ENCODE measurements at places on chromosomes 1 and 21.

DNA sequence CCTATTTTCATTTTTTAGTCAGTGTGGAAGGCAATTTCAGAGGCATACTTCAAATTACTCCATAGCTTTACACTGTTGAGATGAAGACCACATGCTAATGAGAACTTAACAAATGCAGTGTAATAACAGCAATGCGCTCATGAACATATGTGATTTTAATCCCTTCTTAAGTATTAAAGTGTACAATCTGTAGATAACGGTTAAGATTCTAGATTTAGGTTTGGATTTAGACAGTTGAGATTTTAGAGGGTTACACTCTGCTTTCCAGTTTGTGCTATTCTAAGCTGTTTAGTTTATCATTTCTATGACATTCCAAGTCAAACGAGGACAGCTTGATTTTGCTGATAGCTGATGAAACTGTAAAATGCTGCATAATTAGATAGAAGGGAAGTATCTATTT, 257.8 kb upstream of the CHRM3 start:
- DNase-seq = no peak

GRCh38 chr1:100152271-100152670, 19.3 kb downstream of the TRMT13 start:
- no peak for DNase-seq

DNA sequence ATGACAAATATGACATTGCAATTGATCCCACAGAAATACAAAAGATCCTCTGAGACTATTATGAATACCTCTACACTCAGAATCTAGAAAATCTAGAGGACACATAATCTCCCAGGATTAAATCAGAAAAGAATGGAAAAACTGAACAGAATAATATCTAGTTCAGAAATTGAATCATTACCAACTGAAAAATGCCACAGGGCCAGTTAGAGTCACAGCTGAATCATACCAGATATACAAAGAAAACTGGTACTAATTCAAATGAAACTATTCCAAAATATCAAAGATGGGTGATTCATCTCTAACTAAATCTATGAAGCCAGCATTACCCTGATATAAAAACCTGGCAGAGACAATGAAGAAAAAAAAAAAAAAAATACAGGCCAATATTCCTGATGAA, 149.3 kb downstream of the BRINP3 start:
- DNase-seq = no peak

DNA sequence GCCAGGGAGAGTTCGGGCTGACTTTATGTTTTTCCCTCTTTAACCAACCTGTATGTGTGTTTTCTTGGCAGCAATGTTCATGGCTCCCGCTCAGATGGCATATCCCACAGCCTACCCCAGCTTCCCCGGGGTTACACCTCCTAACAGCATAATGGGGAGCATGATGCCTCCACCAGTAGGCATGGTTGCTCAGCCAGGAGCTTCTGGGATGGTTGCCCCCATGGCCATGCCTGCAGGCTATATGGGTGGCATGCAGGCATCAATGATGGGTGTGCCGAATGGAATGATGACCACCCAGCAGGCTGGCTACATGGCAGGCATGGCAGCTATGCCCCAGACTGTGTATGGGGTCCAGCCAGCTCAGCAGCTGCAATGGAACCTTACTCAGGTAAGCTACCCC, 33.6 kb upstream of the ZFP69B start:
- DNase-seq = no peak

- no peak for DNase-seq
Observed at GRCh38 chr1:162349635-162350330, 26.9 kb downstream of the SPATA46 start.

- DNase-seq = no peak
Observed at GRCh38 chr1:44592208-44593145, 81.8 kb downstream of the TMEM53 start.

- no peak for DNase-seq
Observed at GRCh38 chr1:227788271-227789083, 27.0 kb upstream of the PRSS38 start.

Measured in T-helper 2 cell (primary cell).